ENCODE measurements at places on chromosomes 1 and 21.

GRCh38 chr1:168585191-168585590 is 8.8 kb downstream of the XCL1 start:
- DNase-seq, result no peak

DNA sequence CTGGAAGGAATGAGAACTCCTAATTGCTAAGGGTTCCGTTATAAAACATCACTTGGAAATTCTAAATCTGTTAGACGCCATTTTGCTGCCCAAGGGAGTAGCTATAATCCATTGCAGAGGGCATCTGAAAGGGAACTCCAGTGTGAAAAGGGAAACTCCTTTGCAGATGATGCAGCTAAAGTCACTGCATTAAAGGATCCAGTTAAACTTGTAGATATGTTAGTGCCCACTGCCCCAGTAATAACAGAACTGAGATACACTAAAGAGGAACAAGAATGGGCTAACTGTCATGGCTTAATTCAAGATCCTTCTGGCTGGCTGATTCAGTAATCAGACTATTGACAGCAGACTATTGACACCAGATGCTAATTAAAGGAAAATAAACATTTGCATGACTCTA is 81.8 kb upstream of the KIAA0040 start:
- DNase-seq, result no peak

GRCh38 chr1:912740-913301 is 10.9 kb upstream of the SAMD11 start:
- DNase-seq, result no peak

- DNase-seq, result no peak
Measured at GRCh38 chr1:151072224-151072623, 1.7 kb downstream of the GABPB2 start.

GRCh38 chr21:30962013-30962412 is 76.3 kb downstream of the KRTAP19-8 start:
- DNase-seq, result no peak

DNA sequence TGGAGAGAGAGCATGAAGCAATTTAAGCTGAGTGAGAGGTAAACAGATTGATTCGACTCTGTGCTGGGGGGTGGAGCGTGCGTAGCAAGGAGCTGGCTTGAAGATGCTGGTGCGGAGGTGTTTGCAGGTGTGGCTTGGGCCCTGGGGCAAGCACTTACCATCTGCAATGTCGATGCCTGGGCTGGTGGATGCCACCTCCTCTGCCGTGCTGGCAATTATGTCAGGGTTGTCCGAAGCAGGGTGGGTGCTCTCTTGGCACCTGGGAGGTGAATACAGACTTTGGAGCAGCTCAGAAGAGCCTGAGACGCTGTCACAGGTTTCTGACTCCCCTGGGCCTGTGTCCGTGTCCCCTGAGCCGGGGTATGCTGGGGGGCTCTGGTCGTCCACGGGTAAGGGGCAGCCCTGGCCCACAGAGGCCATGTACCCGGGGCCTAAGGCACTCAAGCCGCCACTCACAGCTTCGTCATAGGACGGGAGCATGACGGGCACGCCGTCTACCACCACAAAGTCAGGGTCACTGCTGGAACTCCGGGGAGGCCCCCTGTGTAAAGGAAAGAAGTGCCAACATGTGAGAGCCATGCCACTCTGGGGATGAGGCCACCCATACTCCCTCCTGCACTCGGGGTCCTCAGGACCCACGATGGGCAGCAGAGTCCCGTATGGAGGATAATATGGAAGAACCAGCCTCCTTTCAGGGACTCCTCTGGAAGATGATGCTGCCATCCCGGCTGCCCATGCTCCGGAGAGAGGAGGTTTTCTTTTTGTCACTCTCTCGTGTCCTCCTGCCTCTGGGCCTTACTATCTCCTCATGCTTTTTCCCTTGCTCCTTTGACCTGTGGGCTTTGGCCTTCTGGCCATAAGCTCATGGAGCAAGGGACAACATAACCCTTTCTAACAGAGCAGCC is 80.3 kb upstream of the TLR5 start:
- no peak for DNase-seq

DNA sequence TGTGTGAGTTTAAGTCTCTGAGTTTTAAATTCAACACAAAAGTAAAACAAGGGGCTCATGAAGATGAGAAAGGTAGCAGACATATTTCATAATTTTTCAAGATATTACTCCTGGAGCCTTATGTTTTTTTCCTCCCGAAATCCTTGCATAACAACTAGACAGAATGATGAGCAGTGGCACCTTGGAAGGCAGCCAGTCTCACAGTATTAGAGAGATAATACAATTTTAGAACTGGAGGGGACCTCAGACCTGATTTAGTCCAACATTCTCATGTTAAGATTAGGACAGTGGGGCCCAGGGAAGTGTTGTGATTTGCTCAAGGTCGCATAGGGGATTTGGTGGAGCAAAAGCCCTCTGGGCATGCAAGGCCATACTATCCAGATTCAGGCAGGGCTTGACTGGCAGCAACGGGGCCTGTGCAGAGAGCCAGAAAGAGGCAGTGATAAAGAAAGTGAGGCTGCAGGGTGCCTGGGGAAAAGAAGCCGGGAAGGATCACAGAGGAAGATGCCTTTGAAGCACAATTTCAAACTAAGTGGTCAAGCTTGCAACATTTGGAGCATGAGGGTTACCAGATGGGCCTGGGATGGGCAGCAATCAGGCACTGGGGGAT is 31.4 kb upstream of the BCL9 start:
- no peak for DNase-seq

GRCh38 chr1:223006917-223007648 is 136.0 kb downstream of the TLR5 start:
- DNase-seq, result no peak

DNA sequence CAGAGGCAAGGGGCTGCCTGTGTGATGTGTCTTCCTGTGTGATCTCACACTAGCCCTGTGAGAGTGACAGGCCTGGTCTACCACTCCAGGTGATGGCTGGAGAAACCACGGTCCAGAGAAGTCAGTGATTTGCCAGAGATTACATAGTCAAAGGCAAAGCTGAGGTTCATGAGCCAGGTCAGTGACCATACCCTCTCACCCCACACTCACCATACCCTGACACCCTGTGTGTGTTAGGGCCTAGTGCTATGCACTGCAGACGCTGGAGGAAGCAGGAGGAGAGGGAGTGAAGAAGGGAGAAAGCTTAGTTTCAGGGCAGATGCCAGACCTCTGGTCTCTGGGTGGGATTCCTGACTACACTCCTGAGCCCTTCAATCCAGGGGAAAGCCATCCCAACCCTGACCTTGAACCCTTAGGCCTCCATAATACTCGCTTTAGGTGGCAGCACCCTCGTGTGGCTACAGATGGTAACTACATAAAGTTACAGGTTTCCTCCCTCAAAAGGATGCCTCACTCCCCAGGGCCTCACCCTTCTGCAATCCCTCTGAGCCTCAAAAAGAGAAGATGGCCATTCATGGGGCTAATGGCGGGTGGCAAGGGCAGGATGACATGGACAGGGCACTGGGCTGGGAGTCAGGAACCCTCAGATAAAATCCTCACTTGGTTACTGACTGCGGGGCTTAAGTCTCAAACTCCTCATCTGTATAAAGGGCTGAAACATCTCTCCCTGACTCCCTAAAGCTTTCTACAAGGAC is 20.8 kb upstream of the SDC3 start:
- no peak for DNase-seq

DNA sequence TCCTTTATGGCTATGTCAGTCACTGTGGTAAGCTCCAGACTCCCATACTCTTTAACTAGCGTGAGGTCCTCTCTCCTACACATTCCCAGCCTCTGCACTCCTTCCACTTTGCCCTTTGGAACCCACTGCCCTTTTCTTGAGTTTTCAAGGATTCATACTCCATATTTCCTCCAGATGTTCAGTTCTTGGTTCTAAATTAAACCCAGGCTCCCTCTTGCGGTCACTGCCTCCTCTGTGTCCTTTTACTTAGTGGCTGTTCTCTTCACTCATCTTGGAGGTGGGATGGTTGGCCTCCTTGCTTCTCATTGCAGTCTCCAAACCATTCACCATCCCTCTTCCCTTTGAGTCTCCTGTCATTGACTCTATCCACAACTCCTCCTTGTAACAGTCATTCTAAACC is 208.1 kb downstream of the TGFB2 start:
- no peak for DNase-seq

DNA sequence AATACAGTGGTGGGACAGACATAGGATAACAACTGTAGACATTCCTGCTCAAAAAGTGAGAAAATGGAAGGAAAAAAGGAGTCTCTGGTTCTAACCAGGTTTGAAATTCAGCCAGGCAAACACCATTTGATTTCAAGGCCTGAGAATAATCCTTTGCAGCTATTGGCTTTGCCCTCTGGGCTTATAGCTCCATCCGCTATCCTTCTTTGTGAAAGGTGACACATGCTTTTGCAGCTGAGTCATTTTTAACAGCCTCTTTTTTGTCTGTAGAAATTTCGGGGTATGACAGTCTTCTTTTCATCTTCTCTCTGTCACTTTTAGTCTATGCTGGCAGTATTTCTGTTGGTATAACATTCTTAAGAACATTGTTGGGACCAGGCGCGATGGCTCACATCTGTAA is 16.2 kb downstream of the SDHC start:
- DNase-seq, result no peak

DNA sequence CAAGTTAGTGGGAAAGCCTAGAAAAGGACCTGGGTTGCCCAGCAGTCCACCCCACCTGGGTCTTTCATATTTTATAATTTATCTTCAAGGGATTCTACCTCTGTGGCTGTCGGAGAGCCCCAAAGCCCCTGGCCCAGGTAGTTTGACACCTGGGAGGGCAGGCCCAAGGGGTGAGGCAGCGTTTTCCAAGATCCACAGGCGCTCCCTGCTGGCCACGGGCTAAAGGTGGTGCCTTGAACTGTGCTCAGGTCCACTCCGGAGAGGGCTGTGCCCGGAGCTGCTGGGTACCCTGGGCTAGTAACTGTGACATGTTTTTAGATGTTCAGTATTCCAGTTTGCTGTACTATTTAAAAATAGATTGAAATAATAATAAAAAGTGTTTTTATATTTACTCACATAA is 37.2 kb upstream of the CRNN start:
- no peak for DNase-seq

DNA sequence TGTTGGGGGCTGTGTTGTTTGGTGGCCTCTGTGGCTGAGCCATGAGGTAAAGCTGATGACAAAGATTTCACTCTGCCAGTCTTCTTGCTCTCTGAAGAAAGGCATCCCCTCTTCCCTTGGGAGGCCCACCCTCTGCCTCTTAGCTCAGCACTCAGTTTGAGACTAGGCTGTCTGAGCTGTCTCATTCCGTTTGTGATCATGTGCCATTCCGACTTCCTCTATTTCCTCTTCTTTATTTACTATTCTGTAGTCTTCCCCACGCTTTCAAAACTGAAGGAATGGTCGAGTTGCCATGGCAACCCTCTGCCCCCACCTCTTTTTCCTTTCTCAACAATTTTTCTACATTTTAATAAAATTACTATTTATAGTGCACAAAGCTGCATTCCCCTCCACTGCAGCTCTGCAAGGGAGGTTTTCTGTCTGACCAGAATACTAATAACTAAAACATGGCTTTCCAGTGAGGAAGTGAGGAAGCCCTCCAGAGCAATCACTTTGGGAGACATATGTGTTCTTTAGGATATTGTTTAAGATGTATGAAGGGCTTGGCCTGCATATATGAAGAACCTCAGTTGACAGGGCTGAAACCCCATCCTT is 30.8 kb downstream of the KCNA3 start:
- DNase-seq, result no peak

DNA sequence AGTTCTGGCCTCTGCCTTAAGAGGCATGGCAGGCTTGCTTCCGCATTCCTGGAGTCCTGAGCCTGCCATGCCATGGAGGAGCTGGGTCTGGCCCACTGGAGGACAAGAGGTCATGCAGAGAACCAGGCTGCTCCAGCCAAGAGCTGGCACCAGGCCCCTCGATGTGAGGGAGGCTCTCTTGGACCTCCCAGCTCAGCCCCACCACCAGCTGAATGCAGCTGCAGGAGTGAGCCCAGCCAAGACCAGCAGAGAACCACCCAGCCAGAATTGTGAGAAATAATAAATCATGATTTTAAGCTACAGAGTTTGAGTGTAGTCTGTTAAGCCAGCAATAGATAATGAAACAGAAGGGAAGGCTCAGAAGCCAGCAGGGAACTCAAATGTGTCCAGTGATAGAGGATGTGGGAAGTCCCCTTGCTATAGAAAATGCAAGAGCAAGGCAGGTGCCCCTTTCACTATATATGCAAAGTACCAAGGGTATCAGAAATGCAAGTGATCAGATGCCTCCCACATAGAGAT is 118.4 kb downstream of the HIVEP3 start:
- DNase-seq, result no peak

GRCh38 chr21:27804515-27804914 is 837.6 kb upstream of the ADAMTS5 start:
- no peak for DNase-seq

DNA sequence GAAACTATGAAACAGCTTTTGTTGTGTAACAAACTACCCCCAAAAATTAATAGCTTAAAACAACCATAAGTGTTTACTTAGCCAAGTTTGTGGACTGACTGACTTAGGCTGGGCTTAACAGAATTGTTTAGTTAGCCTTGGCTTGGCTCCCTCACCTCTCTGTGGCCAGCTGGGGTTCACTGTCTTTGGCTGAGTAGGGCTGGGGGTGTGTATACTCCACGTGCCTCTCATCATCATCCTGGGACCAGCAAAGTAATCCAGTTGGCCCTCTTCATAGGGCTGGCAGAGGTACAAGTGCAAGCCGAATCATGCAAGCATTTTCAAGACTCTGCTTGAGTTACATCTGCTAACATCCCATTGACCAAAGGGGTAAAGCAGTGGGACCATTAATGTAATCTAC is 252.3 kb downstream of the BRINP2 start:
- no peak for DNase-seq

DNA sequence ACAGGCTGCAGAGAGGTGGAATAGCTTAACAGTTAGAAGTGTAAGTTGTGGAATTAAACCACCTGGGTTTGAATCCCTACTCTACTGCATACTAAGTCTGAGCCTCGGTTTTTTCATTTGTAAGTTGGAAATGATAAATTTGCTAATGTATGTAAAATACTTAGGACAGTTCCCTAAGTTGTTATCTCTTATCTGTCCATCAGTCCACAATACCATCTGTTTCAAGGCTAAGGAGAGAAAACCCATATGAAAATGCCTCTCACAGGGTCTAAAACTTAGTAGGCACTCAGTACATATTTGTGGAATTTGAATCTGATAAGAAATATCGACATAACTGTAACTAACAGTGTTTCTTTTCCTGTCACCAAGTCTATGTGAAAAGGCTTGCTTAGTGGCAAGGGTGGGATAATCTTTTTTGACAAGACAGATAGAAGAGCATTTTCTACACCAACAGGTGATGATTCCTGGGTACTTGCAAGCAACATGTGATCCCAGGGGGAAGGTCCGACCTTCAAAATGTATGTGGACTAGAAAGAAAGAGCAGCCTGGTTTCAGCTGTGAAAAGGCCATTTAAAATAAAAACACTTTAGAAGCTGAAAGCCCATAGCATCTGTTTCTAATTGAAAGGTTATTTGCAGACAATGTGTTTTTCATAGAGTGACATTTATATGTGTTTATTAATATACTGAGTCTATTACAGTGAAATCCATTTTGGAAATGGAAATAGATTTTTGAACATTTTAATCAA is 202.9 kb downstream of the HHAT start:
- DNase-seq, result no peak

Data from retinal pigment epithelial cell (primary cell).